ENCODE measurements at places on chromosomes 4 and X. TPM values are rescaled to one million over a fixed set of nuclear protein-coding genes. Genes with fewer than 3 reads are reported as not detected.

Gene WFS1
- total RNA-seq = 7.8 TPM

Gene VCX3B
- total RNA-seq = not detected

Gene PNPLA4
- 8.8 TPM for total RNA-seq

Gene PPP2R2C
- total RNA-seq = not detected

Gene FAM47C
- total RNA-seq = not detected

Gene KLHL8
- total RNA-seq = 14.4 TPM

Gene WNK3
- 0.97 TPM for total RNA-seq

Gene JADE3
- total RNA-seq = 12.0 TPM

Gene SSX1
- not detected for total RNA-seq

Gene CT45A2
- total RNA-seq = not detected

Gene UGT2B11
- total RNA-seq = not detected

Gene ART3
- not detected for total RNA-seq

Gene RRH
- total RNA-seq = not detected

Gene SYNPO2
- total RNA-seq = under 0.01 TPM

Gene TRIM2
- 10.1 TPM for total RNA-seq

Gene L1CAM
- total RNA-seq = not detected

Gene MAGEB3
- not detected for total RNA-seq

Gene FGF5
- total RNA-seq = 0.32 TPM

Gene CXCL5
- total RNA-seq = not detected

Gene PNMA3
- total RNA-seq = not detected

Gene PAGE4
- total RNA-seq = not detected

Gene PCDH10
- total RNA-seq = 31.3 TPM

Gene RAB41
- total RNA-seq = not detected

Gene PPARGC1A
- not detected for total RNA-seq

All from epithelial cell of umbilical artery (primary cell).